ENCODE measurements at places on chromosomes 11 and 22. TPM values are rescaled to one million over a fixed set of nuclear protein-coding genes. Genes with fewer than 3 reads are reported as not detected.
A peak's percentile ranks its signal among the peaks of the same experiment; 100 is the strongest.

DNA sequence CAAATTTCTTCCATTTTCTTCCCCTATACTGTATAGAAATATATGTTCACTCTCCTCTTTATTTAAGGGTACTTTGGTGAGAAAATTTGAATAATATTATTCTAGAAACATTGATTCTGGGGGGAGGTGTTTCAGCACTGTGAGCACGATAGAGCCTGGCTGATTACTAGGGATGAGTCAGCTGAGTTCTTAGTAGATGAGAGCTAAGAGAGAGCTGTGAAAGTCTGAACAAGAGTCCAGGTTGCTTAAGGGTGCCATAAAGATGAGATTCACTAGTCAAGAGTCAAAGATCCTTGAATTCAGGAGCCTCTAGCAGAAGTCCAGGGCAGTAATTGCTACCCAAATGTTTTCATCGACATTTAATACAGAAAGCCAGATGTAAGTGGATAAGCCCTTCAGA, 756.6 kb upstream of the API5 start:
- no peaks in the 10 kb centered on the region for H3K27me3 ChIP-seq
- H3K27ac ChIP-seq: no peak overlapping the region
- H3K4me3 ChIP-seq: no peak overlapping the region
- no peaks in the 10 kb centered on the region for H3K4me1 ChIP-seq
- no peaks in the 10 kb centered on the region for H3K36me3 ChIP-seq

DNA sequence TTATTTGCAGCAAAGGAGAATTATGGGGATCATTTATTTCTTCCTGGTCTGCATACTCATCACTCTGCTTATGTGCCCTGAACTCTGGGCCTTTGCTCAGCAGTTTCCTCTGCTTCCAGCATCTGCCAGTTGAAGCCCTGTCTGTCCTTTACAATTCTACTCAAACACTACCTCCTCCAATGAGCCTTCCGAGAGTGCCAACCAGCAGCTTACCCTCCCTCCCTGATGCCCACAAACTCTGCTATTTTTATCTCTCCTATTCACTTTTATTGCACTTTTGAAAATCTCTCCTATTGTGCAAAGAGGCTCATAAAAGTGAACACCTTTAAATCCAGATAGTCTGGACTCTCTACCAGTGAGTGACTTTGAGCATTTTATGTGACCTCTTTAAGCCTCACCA, 3.6 kb upstream of the ME3 start:
- no peaks in the 10 kb centered on the region for H3K36me3 ChIP-seq
- H3K27ac ChIP-seq: no peak overlapping the region
- H3K4me3 ChIP-seq: no peak overlapping the region
- H3K4me1 ChIP-seq: peaks cover 8% of the 10 kb centered on the region

- peaks cover 2% of the 10 kb centered on the region for H3K4me1 ChIP-seq
- H3K36me3 ChIP-seq: no peaks in the 10 kb centered on the region
- no peak for DNase-seq
- H3K27ac ChIP-seq: no peak overlapping the region
- no peak overlapping the region for H3K4me3 ChIP-seq
- H3K27me3 ChIP-seq: no peaks in the 10 kb centered on the region
Measured at GRCh38 chr11:57778318-57779037, 16.9 kb downstream of the CTNND1 start.

DNA sequence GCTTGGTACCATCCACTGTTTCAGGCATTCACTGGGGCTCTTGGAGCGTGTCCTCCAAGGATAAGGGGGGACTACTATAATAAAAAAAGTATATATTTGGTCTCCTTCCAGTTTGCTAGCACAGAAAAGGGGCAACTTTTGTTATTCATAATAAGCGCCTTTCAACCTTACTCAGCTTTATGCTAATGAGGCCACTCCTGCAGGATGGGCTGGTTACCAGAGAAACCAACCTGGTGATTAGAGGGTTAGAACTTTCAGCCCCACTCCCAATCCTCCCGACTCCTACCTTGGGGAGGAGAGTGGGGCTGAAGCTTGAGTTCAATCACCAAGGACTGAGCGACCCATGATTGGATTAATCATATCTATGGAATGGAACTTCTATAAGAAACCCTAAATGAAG, 31.8 kb downstream of the PPFIBP2 start:
- no peak for DNase-seq
- H3K36me3 ChIP-seq: peaks cover 1% of the 10 kb centered on the region
- peaks cover 5% of the 10 kb centered on the region for H3K4me1 ChIP-seq

GRCh38 chr11:100991541-100991940, 138.1 kb downstream of the PGR start:
- no peaks in the 10 kb centered on the region for H3K36me3 ChIP-seq
- H3K4me3 ChIP-seq: no peak overlapping the region
- DNase-seq: no peak
- H3K4me1 ChIP-seq: no peaks in the 10 kb centered on the region

- H3K4me3 ChIP-seq: no peak overlapping the region
- DNase-seq: no peak
- H3K36me3 ChIP-seq: peaks cover 16% of the 10 kb centered on the region
- H3K4me1 ChIP-seq: peaks cover 33% of the 10 kb centered on the region
- H3K27me3 ChIP-seq: no peaks in the 10 kb centered on the region
Measured at GRCh38 chr11:77705876-77706579, 68.4 kb upstream of the CLNS1A start.

DNA sequence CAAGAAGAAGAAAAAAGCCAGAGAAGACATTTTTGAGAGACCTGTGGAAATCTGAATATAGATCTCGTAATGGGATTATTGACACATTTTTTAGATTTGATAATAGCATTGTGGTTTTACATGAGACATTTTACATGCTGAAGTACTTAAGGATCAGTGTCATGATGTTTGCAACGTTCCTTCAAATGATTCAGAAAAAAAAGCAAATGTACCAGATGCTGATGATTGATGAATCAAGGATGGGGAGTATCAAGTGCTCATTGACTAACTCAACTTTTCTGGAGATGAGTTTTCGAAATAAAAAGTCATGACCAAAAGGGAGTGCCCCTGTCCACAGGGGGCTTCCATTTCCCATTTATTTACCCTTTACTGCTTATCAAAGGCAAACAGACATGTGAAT, 207.0 kb upstream of the SORL1-AS1 start:
- no peaks in the 10 kb centered on the region for H3K27me3 ChIP-seq
- no peak overlapping the region for H3K27ac ChIP-seq
- H3K4me1 ChIP-seq: peaks cover 10% of the 10 kb centered on the region
- H3K4me3 ChIP-seq: no peak overlapping the region
- no peaks in the 10 kb centered on the region for H3K36me3 ChIP-seq

DNA sequence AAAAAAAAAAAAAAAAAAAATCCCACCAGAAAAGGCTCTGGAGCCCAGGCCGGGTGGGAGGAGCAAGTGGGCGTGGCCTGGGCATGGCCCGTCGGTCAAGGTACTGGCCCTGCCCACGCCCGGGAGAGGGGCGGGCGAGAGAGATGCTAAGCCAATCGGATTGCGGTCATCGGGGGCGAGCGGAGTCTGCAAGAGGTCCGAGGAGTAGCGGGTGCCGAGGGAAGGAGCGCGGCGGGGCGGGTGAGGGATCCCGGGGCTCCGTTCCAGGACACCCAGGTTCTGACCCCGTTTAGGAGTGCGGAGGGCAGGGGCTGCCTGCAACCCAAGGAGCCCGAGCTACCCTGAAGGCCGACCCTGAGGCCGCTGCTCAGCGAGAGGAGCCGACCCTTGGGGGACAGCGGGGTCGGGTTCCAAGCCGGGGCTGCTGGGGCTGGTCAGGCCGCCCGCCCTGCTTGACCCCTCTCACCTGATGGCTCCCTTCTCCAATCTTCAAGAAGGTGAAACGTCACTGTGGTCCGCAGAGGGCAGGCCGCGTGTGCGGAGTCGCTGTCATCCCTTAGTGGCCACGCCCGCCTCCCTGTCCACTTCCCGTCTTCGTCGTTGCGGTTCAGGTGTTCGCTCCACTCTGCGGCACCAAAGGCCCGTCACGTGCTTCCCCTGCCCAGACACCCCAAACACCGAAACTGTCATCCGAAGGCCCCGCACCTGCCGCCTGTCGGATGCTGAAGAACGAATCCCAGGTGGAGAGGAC, 11.1 kb upstream of the TAB1 start:
- peaks cover 15% of the 10 kb centered on the region for H3K4me1 ChIP-seq
- H3K36me3 ChIP-seq: no peaks in the 10 kb centered on the region
- peak; percentile 92 for DNase-seq
- H3K4me3 ChIP-seq: peak overlapping the region; percentile 81

GRCh38 chr11:118625976-118626375, 18.6 kb downstream of the PHLDB1 start:
- peaks cover 6% of the 10 kb centered on the region for H3K27me3 ChIP-seq
- H3K36me3 ChIP-seq: no peaks in the 10 kb centered on the region
- no peak overlapping the region for H3K4me3 ChIP-seq
- no peak for DNase-seq
- H3K27ac ChIP-seq: no peak overlapping the region
- peaks cover 3% of the 10 kb centered on the region for H3K4me1 ChIP-seq

- no peaks in the 10 kb centered on the region for H3K36me3 ChIP-seq
- H3K27me3 ChIP-seq: no peaks in the 10 kb centered on the region
- no peaks in the 10 kb centered on the region for H3K4me1 ChIP-seq
- no peak overlapping the region for H3K27ac ChIP-seq
- DNase-seq: no peak
Measured at GRCh38 chr22:42693055-42693762, 27.5 kb downstream of the A4GALT start.

- no peak overlapping the region for H3K4me3 ChIP-seq
- DNase-seq: no peak
- no peak overlapping the region for H3K27ac ChIP-seq
- H3K27me3 ChIP-seq: peaks cover 2% of the 10 kb centered on the region
- peaks cover 9% of the 10 kb centered on the region for H3K36me3 ChIP-seq
Measured at GRCh38 chr22:46362203-46362933, 26.9 kb downstream of the TRMU start.

DNA sequence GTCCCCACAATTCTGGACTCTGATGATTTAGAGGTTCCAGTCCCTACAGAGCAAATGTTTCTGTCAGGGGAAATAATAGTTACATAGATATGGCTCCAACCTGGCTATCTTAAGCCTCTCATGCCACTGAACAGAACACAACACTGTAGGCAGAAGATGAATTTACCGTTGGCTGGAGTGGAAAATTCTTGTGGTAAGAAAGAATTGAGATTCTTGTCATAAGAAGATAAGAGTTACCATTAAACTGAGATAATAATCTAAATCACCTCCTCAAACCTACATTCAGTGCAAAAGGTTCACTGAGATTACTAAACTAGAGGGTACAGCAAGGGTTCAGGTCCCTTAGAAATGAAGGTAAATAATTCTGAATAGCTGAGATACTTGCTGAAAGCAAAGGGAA, 10.1 kb upstream of the NAALAD2 start:
- no peak for DNase-seq
- no peak overlapping the region for H3K4me3 ChIP-seq
- no peak overlapping the region for H3K27ac ChIP-seq
- peaks cover 4% of the 10 kb centered on the region for H3K27me3 ChIP-seq

GRCh38 chr11:16791191-16791961, 52.9 kb downstream of the C11orf58 start:
- H3K4me1 ChIP-seq: peaks cover 12% of the 10 kb centered on the region
- peak; percentile 23 for DNase-seq
- no peak overlapping the region for H3K4me3 ChIP-seq
- H3K27me3 ChIP-seq: no peaks in the 10 kb centered on the region
- peak overlapping the region; percentile 29 for H3K27ac ChIP-seq

DNA sequence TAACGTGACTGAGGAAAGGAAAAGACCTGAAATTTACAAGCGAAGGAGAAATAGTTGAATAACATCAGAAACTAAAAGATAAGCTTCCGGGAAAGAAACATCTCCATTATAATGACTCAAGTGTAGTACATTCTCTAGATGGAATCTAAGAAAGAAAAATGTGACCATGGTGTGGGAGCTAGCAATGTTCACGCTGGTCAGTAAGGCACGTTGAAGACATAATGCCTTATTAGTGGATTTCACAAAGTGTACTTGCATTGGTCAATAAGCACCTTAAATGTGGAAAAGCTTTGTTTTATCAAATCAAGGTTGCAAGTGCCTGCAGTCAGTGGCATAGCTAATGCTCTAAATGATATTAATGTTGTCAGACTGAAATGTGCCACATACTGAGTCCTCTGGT, 2.8 kb upstream of the LARGE1 start:
- H3K36me3 ChIP-seq: peaks cover 1% of the 10 kb centered on the region
- H3K4me3 ChIP-seq: peak overlapping the region; percentile 25
- no peak overlapping the region for H3K27ac ChIP-seq
- peaks cover 16% of the 10 kb centered on the region for H3K4me1 ChIP-seq
- peaks cover 50% of the 10 kb centered on the region for H3K27me3 ChIP-seq

DNA sequence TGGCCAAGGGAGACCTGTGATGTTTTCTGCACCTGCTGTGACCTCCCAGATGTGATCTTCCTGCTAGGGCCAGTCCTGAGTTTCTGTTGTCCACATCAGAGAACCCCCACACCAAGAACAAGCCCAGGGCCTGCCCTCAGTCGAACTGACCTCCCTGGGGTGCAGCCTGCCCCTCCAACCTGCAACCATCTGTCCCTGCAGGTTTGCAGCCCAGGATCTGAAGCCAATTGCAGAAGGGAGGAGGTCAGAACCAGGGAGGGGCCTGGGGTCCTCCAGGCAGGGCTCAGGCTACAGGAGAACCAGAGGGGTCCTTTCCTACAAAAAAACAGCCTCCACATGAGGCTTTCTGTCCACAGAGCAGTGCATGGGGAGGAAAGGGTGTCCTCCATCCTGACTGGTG, 807 bp downstream of the TRIM3 start:
- H3K27ac ChIP-seq: no peak overlapping the region
- DNase-seq: no peak
- H3K4me3 ChIP-seq: peak overlapping the region; percentile 80
- H3K4me1 ChIP-seq: peaks cover 23% of the 10 kb centered on the region

GRCh38 chr22:33227791-33228190, 169.6 kb upstream of the SYN3 start:
- H3K27ac ChIP-seq: no peak overlapping the region
- no peaks in the 10 kb centered on the region for H3K4me1 ChIP-seq
- no peaks in the 10 kb centered on the region for H3K36me3 ChIP-seq
- H3K27me3 ChIP-seq: no peaks in the 10 kb centered on the region
- DNase-seq: no peak

- no peak overlapping the region for H3K4me3 ChIP-seq
- no peaks in the 10 kb centered on the region for H3K4me1 ChIP-seq
- no peaks in the 10 kb centered on the region for H3K27me3 ChIP-seq
- H3K27ac ChIP-seq: no peak overlapping the region
- peaks cover 11% of the 10 kb centered on the region for H3K36me3 ChIP-seq
- no peak for DNase-seq
Measured at GRCh38 chr11:44139565-44140330, 44.3 kb downstream of the EXT2 start.

DNA sequence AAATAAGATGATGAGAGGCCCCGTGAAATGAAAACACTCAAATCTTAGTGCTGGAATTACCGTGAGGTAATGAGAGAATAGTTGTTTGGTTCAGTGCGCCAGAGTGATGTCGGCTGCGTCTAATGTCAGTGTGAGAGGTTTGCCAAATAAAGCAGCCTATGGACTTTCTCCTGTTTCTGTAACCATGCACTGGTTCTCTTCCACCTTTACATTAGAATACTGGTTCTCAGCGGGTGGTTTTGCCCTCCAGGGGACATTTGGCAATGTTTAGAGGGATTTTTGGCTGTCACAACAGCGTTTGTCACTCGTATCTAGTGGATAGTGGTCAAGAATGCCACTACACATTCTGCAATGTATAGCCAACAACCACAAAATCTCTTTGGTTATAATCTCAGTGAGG, 1.1 kb downstream of the OOSP4B start:
- H3K27ac ChIP-seq: no peak overlapping the region
- H3K4me3 ChIP-seq: no peak overlapping the region
- H3K4me1 ChIP-seq: no peaks in the 10 kb centered on the region

GRCh38 chr11:78138694-78139421, 568 bp downstream of the ALG8 start:
- peak overlapping the region; percentile 81 for H3K4me3 ChIP-seq
- peak; percentile 60 for DNase-seq
- peak overlapping the region; percentile 93 for H3K27ac ChIP-seq
- H3K27me3 ChIP-seq: no peaks in the 10 kb centered on the region
- H3K4me1 ChIP-seq: peaks cover 34% of the 10 kb centered on the region

Gene CELSR1
- total RNA-seq: 0.36 TPM

Gene TTC36
- not detected for total RNA-seq

Gene SSH3
- 14.9 TPM for total RNA-seq

Gene CREB3L1
- not detected for total RNA-seq

Data from activated CD4-positive, alpha-beta memory T cell treated with anti-CD3 and anti-CD28 coated beads for 36 hours (primary cell).